ENCODE measurements at places on chromosomes 3 and 15.

DNA sequence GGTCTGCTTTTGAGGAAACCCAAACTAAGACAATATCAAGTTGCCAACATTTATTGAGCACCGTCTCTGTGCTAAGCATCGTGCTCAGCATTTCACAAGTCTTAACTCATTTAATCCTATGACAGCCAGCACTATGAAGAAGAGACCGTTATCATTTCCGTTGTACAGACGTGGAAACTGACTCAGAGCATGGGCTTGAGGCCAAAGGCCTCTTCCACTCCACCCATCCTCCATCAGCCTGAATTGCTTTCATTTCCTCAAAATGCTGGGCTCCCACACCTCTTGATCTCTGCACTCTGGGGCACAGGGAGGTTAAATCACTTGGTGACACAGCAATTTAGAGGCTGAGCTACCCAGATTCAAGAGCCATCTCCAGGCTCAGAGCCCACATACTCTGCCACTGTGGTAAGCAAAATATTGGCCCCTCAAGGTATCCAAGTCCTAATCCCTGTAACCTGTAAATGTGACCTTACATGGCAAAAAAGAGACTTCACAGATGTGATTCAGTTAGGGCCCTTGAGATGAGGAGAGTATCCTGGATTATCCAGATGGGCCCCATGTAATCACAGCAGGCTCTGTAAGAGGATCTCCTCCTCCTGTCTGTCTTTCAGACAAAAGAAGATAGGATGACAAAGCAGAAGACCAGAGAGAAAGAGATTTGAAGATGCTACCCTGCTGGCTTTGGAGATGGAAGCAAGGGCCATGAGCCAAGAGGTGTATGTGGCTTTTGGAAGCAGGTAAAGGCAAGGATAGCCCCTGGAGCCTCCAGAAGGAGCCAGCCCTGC, 24.3 kb upstream of the FLNB start:
- DNase-seq = no peak

DNA sequence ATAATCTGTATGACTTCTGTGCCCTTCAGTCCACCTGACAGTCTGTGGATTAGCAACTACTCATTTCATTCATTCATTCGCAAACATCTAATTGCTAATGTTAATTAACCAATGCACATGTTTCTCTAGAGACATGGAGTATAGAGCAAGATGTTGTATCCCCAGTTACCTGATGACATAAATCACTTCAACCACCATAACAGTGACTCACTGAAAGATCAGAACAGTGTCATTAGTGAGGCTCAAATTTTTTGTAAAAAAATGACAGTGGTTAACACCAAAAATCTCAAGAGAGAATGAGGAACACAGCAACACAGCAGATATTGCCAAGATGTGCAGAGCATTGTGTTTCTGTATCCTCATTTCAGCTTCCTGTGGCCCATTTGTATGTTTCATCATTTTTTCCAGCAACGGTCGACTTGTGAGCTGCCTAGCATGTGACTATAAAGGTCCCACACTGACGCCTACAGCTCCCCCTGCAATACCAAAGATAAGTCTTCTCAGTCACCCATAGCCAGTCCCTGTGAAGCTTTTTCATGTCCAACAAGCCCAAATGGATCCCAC, 3.7 kb upstream of the PLD1 start:
- DNase-seq = no peak

GRCh38 chr3:67113802-67114407, 115.8 kb downstream of the KBTBD8 start:
- DNase-seq = peak; percentile 77

GRCh38 chr3:177673112-177673914, 476.0 kb upstream of the TBL1XR1 start:
- no peak for DNase-seq

GRCh38 chr3:49799105-49799504, 568 bp downstream of the CDHR4 start:
- no peak for DNase-seq

GRCh38 chr3:137116619-137117018, 158.8 kb downstream of the IL20RB start:
- no peak for DNase-seq

- no peak for DNase-seq
These were observed 52.9 kb downstream of the HERC2 start for GRCh38 chr15:28269097-28269496.

DNA sequence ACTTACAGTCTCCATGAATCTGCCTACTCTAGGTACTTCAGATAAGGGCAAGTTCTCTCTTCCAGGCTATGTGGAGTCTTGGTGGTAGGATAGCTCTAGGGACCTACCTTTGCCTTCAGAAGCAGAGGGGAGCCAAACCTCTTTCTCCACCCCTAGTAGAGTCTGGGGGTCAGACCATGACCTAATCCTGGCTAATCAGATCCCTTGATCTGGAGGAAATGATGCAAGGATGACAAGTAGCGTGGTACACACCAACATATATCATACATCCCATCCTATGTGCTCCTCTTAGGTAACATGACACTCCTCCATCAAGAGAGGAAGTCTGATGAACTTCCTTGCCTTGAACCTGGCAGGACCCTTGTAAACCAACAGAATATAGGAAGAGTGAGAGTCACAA, 15.4 kb upstream of the PLA2G4F start:
- no peak for DNase-seq

DNA sequence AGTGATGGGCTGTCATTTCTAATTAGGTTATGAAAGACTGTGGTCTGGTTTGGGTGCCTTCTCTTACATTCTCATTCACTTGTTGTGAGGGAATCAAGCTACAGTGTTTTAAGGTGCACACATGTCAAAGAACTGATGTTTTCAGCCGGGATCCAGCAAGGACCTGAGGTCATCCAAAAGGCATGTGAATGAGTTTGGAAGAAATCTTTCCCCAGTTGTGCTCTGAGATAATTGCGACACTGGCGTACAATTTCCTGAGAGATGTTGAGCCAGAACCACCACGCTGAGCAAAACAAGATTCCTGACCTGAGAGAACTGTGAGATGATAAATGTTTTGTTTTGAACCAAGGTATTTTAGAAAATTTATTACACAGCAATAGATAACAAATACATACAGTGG, 295.3 kb upstream of the SLITRK3 start:
- no peak for DNase-seq

- DNase-seq = peak; percentile 75
These were observed 4.4 kb upstream of the CLDN11 start for GRCh38 chr3:170414202-170414663.

DNA sequence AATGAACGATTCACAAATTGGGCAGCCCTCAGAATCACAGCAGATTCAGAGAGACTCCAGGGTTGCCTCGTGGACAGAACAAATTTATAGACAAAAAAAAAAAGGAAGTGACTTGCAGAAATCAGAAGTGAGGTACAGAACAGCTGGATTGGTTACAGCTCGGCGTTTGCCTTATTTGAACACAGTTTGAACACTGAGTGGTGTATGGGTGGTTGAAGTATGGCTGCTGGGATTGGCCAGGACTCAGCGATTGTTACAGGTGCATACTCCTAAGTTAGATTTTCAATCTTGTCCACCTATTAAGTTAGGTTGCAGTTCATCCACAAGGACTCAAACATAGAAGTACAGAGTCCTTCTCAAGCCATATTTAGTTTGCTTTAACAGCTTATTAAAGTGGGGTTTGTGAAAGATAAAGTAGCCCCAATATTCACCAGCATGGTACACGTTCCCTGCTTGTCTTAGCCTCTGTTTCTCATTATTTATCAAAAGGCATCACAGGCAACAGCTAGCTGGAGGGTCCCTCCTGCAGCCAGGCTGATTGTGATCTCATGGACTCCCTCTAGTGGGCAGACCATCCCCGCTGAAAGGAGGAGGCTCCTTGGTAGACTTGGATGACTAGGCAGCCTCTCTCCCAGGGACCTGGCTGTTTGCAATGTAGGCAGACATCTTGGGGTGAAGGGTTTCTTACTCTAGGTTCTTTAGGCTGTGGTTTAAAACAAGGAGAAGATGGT, 17.6 kb upstream of the ALDH1L1 start:
- DNase-seq = peak; percentile 48

DNA sequence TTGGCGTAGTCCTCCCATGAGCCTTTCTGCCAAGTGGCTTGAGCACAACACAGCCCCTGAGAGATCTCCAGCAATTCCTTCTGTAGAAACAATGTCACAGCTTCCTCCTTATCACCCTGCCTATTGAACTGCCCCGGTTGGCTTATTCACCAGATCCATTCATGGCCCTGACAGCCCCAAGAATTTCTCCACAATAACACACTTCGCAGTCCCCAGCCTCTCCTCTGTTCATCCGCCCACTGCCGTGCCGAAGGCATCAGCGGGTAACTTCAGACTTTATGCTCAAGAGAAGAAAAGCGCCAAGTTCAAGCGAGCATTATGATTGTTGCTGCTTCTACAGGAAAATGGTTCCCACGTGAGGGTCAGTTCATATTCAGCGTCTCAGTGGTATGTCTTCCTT, 403.9 kb downstream of the VPS13C start:
- no peak for DNase-seq

GRCh38 chr15:51641490-51642130, 19.0 kb upstream of the DMXL2 start:
- DNase-seq = no peak

DNA sequence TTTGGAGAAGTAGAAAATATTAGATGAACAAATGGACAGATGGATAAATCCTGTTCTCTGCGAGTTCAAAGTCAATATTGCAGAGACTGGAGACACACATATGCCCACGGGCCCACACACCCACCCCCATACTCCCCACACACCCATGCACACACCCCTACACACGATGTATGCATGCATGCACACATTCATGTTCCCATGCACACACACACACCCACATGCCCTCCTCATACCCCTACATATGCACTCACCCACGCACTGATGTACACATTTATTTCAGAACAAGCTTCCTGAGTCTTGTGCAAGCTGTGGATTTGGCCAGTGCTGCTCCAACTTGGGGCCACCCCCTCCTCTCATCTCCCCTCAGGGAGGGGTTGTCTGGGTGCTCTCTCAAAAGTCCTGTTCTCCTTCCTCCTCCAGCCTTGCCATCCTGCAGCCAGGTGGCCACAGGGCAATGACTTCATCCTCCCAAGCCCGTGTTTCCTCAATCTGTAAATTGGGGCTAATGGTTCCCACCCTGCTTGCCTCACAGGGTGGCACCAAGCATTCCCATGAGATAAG, 16.4 kb downstream of the MAPKAPK3 start:
- no peak for DNase-seq

- DNase-seq = no peak
These were observed 29.3 kb upstream of the TRAK1 start for GRCh38 chr3:42061713-42062380.

DNA sequence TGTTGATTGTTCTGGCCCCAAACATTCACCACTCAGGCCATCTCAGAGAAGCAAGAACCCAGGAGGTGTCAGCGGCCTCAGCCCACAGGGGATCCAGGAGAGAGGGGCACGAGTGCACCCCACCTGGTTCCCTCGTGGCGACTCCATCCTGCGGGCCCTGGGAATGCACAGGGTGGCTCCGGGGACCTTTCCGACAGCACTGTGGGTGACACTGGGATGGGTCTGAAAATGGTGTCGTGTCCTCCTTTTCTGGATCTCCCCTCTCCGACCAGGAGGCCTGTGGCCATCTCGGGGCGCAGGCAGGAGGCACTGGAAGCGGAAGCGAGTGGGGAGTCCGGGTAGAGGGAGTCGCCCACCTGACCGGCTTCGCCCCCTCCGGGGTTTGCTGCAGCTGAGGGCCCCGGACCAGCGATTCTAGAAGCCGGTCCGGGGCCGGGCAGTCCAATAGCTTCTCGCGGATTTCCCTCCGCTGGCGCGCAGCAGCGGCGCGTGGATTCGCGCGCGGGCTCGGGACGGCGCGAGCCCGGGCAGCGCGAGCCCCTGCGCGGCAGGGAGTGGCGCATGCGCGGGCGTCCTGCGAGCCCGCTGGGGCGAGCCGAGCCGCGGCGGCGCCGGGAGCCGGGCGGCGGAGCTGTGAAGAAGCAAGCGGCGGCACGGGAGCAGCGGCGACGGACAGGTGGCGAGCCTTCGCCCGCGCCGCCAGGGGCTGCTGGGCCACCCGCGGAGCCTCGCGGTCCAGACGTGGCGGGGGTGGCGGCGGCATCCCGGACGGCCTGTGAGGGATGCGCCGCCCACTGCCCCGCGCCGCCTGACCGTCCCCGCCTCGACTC, at the start of gene DOCK3:
TSS of gene DOCK3 (plus strand) at position 579 of the 830 bp plus-strand sequence. CDS start 337 bp downstream, outside the sequence.
- DNase-seq = peak; percentile 53

- DNase-seq = peak; percentile 90
These were observed at the start of gene CNTN4 for GRCh38 chr3:2098398-2099027. Gene CNTN4, plus strand, starts transcription at chr3:2098866.

GRCh38 chr3:57949785-57950615, 58.2 kb upstream of the FLNB start:
- no peak for DNase-seq

GRCh38 chr3:106183762-106184391, 315.1 kb upstream of the CBLB start:
- DNase-seq = no peak

GRCh38 chr15:67746022-67746421, 79.3 kb upstream of the SKOR1 start:
- no peak for DNase-seq

DNA sequence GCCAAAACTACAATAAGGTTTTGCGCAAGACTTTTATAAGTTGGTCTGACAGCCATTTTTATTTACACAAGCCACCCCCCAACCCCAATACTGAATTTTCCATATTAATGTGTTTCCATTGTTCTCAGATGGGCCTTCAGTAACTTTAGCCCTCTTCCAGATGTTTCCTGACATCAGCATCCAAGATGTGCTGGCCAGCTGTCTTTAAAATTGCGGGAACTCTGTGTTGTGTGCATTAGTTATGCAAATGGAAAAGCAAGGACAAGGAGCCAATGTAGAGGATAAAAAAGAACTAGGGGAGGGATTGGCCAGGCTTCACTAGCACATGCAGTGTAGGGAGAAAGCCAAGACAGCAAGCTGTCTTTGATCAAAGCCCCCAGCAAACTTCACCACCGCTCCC, 45.4 kb downstream of the COMMD2 start:
- no peak for DNase-seq

- peak; percentile 54 for DNase-seq
These were observed 503.0 kb downstream of the NTRK3 start for GRCh38 chr15:87753539-87753938.

- DNase-seq = peak; percentile 17
These were observed 87.0 kb downstream of the PLSCR2 start for GRCh38 chr3:146382386-146382785.

- DNase-seq = no peak
These were observed 17.3 kb downstream of the FAM174B start for GRCh38 chr15:92638291-92638708.

Measured in SK-N-DZ (cell line).